Left lobe of liver (tissue), 2 donors: ENCODE measurements at places on chromosomes 11 and 22.
A peak's percentile ranks its signal among the peaks of the same experiment; 100 is the strongest.

GRCh38 chr11:61477727-61478148 lies 30.8 kb upstream of the LRRC10B start:
- DNase-seq = peak; percentile 66

GRCh38 chr22:37627545-37627944 lies 11.9 kb upstream of the SH3BP1 start:
- no peak for DNase-seq

- no peak for DNase-seq
Measured at GRCh38 chr11:82732348-82732733, 1.3 kb downstream of the FAM181B start.

GRCh38 chr11:27837895-27838563 lies 137.8 kb upstream of the BDNF start:
- no peak for DNase-seq

- no peak for DNase-seq
Measured at GRCh38 chr11:19722702-19723101, 10.1 kb downstream of the NAV2 start.

GRCh38 chr11:122440811-122441665 lies 214.5 kb upstream of the UBASH3B start:
- DNase-seq = peak; percentile 67

- DNase-seq = peak; percentile 43
Measured at GRCh38 chr11:2582351-2582945, 117.3 kb downstream of the KCNQ1OT1 start.

DNA sequence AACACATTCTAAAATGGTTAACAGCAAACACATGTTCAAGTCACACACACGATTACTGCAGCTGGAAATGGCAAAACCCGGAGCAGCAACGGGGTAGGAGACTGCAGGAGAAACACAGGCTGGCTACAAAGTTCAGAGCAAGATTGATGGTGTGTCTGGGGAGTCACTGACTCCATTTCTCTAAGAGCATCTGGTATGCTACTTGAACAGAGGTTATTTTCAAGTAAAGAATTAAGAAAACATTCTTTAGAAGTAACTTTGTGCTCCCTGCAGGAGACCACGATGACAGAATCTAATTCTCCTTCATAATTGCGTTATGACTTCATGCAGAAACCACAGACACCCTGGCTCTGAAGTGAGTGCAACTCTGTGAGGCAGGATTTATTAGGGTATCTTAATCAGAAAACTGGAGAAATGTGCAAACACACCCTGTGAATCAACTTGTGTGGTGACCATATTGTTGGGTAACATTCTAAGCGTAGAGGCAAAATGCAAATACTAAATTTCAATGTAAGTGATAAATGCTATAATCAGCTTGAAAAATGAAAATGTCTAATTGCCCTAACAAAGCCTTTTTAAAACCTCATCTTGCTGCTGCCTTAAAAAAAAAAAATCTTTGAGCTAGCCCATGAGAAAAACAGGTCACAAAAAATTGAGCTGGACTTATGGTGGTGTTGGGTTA lies 303.0 kb downstream of the CADM1 start:
- no peak for DNase-seq

DNA sequence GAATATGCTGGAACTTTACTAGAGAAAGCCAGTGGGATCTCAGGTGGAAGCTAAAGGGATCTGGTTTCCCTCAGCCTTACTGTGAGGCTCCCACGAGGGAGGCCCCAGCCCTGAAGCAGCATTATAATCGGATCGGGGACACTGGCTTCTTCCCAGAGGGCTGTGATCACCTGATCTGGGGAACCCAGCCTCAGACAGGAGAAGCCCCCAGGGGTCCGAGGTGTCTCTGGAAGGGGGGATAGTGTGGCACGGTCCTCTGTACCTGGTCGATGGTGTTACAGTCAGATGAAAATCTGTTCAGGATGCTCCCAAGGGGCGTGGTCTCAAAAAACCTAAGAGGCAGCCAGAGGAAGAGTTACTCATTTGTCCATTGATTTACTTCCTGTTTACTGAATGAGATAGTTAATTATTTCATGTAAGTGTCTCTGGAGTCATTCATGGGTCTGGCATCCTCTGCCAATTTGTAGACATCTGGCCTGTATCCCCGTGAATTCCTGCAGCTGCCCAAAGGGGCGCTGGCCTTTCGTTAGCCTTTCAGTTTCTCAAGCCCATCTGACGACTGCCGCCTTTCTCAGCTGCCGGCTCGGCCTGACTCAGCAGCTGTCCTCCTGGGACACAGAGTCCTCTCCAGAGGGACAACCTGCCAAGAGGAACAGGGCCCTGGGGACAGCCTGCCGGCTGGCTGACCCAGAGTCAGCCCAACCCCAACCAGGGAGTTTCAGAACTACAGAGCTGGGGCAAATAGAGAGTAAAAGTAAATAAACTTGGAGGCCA lies 17.0 kb upstream of the KCNJ11 start:
- peak; percentile 95 for DNase-seq

- no peak for DNase-seq
Measured at GRCh38 chr11:100203789-100204188, 483.3 kb upstream of the ARHGAP42 start.

DNA sequence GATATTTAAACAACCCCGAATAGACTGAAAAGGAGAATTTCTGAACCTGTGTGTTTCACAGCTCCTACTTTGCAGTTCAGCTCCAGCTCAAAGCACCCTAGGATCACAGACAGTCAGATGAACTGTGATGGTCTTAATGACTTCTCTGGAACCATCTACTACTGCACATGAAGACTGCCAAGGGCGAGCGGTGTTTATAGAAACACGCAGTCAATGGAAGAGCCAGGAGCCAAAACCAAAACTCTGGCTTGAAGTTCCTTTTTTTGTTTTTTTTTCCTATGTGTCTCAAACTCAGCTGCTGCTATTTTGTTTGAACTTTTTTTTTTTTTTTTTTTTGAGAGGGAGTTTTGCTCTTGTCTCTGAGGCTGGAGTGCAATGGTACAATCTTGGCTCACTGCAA lies 382.6 kb upstream of the SYN3 start:
- no peak for DNase-seq

- DNase-seq = no peak
Measured at GRCh38 chr11:62137276-62137861, 13.6 kb downstream of the INCENP start.

DNA sequence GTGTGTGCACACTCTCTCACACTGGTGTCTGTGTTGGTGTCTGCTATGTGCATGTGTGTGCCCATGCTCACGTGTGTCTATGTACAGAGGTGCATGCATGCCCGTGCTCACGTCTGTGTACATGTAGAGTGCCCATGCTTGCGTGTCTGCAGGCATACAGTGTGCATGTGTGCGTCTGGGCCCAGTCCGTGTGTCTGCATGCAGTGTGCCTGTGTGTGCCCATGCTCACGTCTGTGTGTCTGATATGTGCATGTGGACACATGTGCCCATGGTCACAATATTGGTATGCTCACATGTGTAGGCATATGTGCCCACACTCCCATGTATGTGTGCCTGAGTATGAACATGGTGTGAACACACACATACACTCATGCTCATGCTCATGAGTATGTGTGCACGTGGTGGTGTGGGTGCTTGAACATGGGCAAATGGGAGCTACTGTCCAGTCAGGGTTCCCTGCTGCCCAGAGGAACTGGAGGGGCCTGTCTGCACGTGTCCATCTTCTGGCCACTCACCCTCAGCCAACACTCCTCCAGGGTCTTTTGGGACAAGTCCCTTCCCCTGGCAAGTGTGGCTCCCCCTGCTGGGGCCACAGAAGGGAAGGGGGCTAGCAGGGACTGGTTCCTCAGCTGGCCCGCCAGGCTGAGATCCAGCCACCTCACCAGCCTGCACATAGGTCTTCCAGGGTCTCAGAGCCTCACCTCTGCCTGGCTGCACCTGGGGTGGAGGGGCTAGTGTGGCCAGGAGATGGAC lies 7.3 kb upstream of the TBX1 start:
- DNase-seq = no peak

GRCh38 chr22:34805771-34806170 lies 260.2 kb upstream of the ISX start:
- DNase-seq = no peak

- DNase-seq = no peak
Measured at GRCh38 chr22:17559188-17559587, 4.1 kb upstream of the SLC25A18 start.

GRCh38 chr11:24198481-24198880 lies 298.4 kb upstream of the LUZP2 start:
- DNase-seq = no peak

DNA sequence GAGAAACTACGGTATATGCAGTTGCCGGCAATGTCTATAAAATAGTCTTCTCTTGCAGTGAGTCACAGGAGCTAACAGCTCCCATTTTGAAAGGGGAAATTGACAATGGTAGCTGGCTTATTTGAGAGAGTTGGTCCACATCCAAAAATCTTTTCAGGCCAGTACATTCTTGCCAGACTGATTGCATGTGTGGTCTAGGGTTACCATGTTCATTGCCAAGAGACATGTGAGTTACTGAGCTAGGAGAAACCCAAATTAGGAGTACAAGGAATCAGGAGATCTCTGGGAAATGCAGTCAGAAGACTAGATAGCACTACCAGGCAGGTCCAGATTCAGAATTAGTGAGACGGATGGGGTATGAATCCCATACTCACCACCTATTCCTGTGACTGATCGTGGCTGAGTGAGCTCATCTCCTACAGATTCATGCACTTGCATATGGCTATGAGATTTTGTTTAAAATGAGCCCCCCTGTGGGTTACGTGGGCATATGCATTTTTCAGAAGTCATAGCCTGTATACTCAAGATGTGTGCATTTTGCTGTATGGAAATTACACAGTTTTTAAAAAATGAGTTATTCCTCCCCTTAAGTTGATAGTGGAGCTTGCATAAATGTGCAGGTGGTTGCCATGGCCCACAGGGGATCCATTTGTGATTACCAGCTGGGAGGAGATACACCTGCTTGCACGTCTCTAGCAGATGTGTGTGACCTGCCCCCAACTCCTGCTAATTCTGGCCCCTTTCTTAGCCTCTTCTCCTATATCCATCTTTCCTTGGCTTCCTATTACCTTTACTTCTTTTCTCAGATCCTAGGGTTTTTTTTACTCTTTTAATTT lies 102.7 kb downstream of the COMMD9 start:
- DNase-seq = no peak

GRCh38 chr22:39214006-39214382 lies 30.8 kb downstream of the PDGFB start:
- DNase-seq = no peak

DNA sequence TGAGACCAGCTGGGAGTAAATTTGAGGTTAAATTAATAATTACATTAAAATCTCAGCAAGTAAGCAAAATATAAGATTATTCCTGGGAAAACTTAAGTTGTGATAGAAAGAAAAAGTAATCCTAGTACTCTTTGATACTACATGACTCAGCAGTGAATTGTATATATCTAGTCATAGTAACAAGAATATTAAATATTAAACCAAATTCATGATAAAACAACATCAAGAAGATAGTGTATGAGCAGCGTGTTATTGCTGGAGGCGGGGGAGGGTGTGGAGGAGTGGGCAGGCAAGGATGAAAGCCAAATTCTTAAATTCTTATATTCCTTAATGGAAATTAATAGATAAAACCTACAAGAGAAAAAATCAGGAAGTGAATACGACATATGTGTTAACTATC lies 95.2 kb downstream of the WT1 start:
- DNase-seq = no peak

- no peak for DNase-seq
Measured at GRCh38 chr22:24006207-24006913, 1.1 kb upstream of the GSTT4 start.

- DNase-seq = no peak
Measured at GRCh38 chr11:33500861-33501479, 199.7 kb downstream of the C11orf91 start.

DNA sequence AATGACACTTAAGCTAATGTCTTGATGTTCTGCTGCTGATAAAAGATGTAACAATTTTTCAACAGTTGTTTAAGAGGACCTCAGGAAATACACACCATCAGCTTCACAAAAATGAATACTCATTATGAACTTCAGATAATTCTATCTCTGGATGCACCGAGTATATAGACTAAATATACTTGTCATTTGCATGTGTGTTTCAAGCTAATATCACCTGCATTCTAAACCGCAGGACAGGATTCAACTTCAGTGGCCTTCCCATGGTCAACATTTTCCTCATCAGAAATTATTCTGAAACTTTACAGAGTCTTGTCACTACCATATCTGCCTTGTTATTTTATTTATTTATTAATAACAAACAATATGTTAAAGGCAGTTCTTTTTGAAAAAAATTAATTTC lies 717.0 kb upstream of the CCDC179 start:
- DNase-seq = no peak

DNA sequence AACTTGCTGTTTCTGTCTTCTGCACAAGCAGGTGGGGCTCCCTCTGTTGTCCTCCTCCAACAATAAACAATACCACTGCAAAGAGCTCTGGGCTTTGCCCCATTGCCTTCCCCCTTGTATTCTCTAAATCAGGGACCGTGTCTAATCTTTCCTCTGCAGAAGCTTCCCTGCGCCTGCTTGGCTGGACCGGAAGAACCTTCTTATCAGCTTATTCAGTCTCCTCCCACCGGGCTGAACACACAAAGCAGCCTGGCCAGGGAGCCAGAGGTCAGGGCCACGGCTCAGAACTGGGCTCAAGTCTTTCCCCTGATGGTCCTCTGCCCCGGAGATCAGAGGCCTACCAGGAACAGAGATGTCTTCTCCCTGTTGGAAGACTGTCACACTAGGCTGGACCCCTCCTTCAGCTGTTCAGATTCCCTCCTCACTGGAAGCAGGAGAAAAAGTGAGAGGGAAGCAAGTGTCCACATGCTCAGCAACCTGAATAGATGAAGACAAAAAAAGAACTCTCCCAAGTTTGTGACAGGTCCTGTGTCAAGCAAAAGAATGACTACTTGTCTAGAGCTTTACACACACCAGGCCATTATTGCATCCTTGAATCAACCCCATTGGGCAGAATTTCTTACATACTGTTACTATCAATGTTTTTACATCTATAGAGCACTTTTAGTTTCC lies 63.7 kb downstream of the RAB30 start:
- peak; percentile 79 for DNase-seq
